ENCODE measurements at places on chromosomes 13 and 19.

GRCh38 chr19:23420824-23421223 is 25.6 kb upstream of the ZNF91 start:
- H3K27me3 ChIP-seq = no peaks in the 10 kb centered on the region
- H3K4me1 ChIP-seq = no peaks in the 10 kb centered on the region
- DNase-seq = no peak
- H3K4me3 ChIP-seq = no peak overlapping the region
- no peak overlapping the region for H3K27ac ChIP-seq

DNA sequence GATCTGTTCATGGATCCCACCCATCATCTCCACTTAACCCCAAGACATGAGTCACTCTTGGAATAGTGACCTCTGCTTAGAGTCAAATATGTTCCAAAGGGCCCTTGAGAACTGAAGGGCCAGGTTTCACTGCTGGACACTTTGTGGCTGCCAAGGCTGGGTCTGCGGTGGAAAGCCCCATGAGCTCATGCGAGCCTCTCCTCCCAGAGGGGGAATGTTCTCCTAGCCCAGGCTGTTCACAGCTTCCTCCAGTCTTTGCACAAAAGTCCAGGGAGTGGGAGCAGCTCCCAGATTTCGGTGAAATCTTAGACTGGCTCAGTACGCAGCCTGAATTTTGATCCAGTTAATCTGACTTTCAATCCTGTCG is 732 bp upstream of the DCLK1 start:
- H3K4me1 ChIP-seq = no peaks in the 10 kb centered on the region
- H3K27me3 ChIP-seq = peaks cover 36% of the 10 kb centered on the region
- no peak overlapping the region for H3K4me3 ChIP-seq
- DNase-seq = no peak

DNA sequence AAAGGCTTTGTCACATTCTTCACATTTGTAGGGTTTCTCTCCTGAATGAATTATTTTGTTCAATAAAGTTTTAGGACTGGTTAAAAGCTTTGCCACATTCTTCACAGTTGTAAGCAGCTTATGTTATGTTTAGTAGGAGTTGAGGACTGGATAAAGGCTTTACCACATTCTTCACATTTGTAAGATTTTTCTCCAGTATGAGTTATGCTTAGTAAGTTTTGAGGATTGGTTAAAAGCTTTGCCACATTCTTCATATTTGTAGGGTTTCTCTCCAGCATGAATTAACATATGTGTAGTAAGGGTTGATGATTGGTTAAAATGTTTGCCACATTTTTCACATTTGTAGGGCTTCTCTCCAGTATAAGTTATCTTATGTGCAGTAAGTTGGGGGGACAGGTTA is 79.9 kb downstream of the ZNF431 start:
- H3K27me3 ChIP-seq = no peaks in the 10 kb centered on the region
- no peaks in the 10 kb centered on the region for H3K36me3 ChIP-seq
- H3K27ac ChIP-seq = no peak overlapping the region
- DNase-seq = no peak
- H3K4me3 ChIP-seq = no peak overlapping the region

DNA sequence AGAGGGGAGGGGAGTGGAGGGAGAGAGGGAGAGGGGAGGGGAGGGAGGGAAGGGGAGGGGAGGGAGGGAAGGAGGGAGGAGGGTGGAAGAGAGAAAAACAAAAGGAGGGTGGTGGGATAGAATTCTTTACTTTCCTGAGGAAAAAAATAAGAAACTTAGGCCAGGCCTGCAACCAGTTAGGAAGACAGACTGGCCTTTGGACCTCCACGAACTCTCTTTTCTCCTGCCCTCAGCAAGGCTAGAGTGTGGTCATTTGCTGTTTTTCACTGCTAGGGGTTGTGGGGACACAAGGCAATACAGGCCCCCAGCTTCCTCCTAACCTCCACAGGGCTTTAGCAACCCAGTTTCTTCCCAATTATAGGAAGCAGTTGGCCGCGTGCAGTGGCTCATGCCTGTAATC is 4.2 kb downstream of the CCDC8 start:
- DNase-seq = no peak
- no peak overlapping the region for H3K27ac ChIP-seq
- peaks cover 77% of the 10 kb centered on the region for H3K27me3 ChIP-seq
- H3K4me3 ChIP-seq = no peak overlapping the region
- H3K36me3 ChIP-seq = no peaks in the 10 kb centered on the region

DNA sequence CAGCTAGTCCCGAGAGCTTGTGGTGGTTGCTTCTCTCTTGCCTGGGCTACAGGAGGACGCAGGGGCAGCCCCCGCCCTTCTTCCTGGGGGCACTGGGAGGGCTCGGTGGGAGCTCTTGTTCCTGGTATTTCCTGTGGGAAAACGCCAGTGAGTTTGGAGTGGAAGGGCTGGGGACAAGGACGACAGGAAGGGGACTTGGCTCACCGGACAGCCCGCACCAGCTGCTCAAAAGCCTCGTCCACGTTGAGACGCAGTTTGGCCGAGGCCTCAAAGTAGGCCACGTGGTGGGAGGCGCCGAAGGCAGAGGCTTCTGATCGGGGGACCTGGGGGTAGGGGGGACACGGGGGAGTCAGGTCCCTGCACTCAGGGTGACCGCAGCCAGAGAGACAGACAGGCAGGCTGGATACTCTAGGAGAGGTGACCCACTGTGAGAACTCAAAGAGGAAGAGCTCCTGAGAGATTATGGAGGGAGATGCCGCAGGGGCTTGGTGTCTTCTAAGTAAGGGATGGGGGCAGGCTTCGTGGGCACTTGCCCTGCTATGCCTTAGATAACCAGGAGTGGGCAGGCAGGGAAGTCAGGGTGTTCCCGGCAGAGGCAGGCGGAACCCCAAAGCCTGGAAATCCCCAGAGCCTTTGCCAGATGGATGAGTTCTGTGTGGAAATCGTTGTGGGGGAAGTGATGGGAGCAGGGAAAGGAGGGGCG is 4.3 kb downstream of the RRAS start:
- no peak for DNase-seq
- peaks cover 2% of the 10 kb centered on the region for H3K36me3 ChIP-seq
- no peaks in the 10 kb centered on the region for H3K27me3 ChIP-seq
- H3K4me1 ChIP-seq = peaks cover 24% of the 10 kb centered on the region
- H3K4me3 ChIP-seq = no peak overlapping the region
- H3K27ac ChIP-seq = no peak overlapping the region

DNA sequence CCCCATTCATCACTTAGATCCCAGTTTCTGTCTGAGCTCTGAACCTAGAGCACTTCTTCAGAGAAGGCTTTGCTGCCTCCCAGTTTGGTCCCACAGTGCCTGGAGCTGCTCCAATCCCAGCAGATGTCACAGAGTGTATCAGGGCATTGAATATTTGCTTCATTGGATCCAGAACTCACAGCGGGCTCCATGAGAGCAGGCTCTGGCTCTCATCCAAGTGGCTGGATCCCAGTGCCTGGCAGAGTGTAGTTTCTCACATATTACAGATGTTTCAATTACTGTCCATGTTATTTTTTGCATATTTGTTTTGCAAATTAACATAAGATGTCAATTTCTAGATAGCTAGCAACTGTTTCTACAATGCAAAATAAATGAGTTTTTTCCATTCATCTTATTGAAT is 50.6 kb downstream of the MYO16 start:
- H3K36me3 ChIP-seq = no peaks in the 10 kb centered on the region
- no peak for DNase-seq
- H3K27me3 ChIP-seq = no peaks in the 10 kb centered on the region
- H3K27ac ChIP-seq = no peak overlapping the region
- H3K4me3 ChIP-seq = no peak overlapping the region

GRCh38 chr13:110329798-110330461 is 22.8 kb downstream of the COL4A2 start:
- H3K4me3 ChIP-seq = no peak overlapping the region
- H3K36me3 ChIP-seq = no peaks in the 10 kb centered on the region
- H3K4me1 ChIP-seq = no peaks in the 10 kb centered on the region
- H3K27me3 ChIP-seq = peaks cover 35% of the 10 kb centered on the region
- H3K27ac ChIP-seq = no peak overlapping the region

DNA sequence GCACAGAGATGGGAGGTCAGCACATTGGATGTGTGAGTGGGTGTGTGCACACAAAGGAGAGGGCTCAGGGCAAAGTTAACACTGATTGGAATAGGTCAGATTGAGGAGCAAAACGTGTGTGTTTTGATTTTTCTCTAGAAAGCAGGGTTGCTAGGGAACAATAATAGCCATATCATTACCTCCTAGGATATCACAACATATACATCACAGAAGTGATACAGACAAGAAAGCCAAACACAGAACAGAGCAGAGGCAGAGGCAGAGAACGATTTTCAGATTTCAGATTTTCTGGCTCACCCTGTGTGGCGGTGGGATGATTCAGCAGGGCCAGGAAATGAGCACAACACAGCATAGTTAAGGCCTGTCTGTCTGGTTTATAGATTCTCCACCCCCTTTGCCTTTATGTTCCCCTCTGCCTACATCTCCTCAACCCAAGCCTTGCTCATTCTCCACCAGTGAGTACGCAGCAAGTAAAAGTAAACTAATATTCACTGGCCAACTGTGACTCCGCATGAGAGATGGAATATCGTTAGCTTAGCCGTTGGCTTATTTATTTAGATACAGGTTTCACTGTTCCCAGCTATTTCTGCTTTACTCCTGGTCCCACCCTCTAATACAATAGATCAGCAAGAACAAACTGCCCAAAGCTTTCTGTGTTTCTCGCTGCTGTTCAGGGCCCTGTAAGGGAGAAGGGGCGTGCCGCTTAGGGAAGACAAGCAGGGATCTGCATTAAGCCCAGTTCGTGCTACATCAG is 182.7 kb upstream of the TSC22D1 start:
- DNase-seq = peak; percentile 60
- peaks cover 21% of the 10 kb centered on the region for H3K4me1 ChIP-seq
- no peaks in the 10 kb centered on the region for H3K36me3 ChIP-seq
- H3K4me3 ChIP-seq = no peak overlapping the region
- peak overlapping the region; percentile 66 for H3K27ac ChIP-seq
- no peaks in the 10 kb centered on the region for H3K27me3 ChIP-seq

DNA sequence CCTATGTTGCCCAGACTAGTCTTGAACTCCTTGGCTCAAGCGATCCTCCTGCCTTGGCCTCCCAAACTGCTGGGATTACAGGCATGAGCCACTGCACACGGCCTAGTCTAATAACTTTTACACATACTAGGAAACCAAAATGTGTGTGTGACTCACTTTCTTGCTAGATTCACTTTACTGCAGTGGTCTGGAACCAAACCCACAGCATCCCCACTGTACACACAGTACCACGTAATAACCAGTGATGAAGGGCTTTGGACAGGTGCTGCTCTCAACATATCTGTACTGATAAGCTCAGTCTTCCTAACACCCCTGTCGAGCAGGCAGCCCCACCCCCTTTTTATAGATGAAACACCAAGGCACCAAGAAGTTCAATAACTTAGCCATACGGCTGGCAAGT is 5.1 kb downstream of the DNMT1 start:
- H3K27me3 ChIP-seq = no peaks in the 10 kb centered on the region
- peaks cover 36% of the 10 kb centered on the region for H3K4me1 ChIP-seq
- no peak for DNase-seq

GRCh38 chr19:46186101-46186716 is 38.2 kb downstream of the IGFL2 start:
- no peak overlapping the region for H3K27ac ChIP-seq
- H3K4me1 ChIP-seq = peaks cover 18% of the 10 kb centered on the region
- DNase-seq = no peak
- H3K27me3 ChIP-seq = peaks cover 25% of the 10 kb centered on the region
- no peak overlapping the region for H3K4me3 ChIP-seq

- DNase-seq = no peak
- peak overlapping the region; percentile 90 for H3K27ac ChIP-seq
- H3K4me1 ChIP-seq = peaks cover 7% of the 10 kb centered on the region
- H3K27me3 ChIP-seq = no peaks in the 10 kb centered on the region
- peak overlapping the region; percentile 97 for H3K4me3 ChIP-seq
- peaks cover 41% of the 10 kb centered on the region for H3K36me3 ChIP-seq
Measured at GRCh38 chr19:56566904-56567273, 379 bp upstream of the ZNF470 start.

DNA sequence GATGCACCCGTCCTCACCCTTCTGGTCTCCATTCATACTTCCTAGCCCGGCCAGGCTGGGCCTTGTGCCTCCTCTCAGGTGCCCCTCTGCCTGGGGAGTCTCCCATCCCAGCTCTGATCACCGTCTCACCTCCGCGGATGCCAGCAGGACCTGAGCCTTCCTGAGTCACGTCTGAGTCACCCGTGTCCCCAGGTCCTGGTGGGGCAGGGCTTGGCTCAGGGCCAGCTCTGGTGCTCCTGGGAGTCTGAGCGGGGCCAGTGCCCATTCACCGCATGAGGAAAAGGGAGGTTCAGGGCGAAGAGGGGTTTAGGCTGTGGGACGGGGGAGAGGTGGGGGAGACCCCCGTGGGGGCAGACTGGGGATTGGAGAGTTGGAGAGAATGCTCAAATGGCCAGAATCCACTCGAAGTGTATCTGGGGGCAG is 593 bp downstream of the ATP8B3 start:
- peaks cover 5% of the 10 kb centered on the region for H3K36me3 ChIP-seq
- H3K27ac ChIP-seq = peak overlapping the region; percentile 88
- H3K4me3 ChIP-seq = peak overlapping the region; percentile 93
- H3K4me1 ChIP-seq = peaks cover 13% of the 10 kb centered on the region

- no peaks in the 10 kb centered on the region for H3K4me1 ChIP-seq
- H3K27me3 ChIP-seq = no peaks in the 10 kb centered on the region
- H3K27ac ChIP-seq = no peak overlapping the region
- no peak overlapping the region for H3K4me3 ChIP-seq
- DNase-seq = no peak
- no peaks in the 10 kb centered on the region for H3K36me3 ChIP-seq
Measured at GRCh38 chr19:33947265-33947964, 150.7 kb downstream of the KCTD15 start.

GRCh38 chr13:20711301-20712044 is 8.0 kb downstream of the IL17D start:
- no peak overlapping the region for H3K4me3 ChIP-seq
- no peaks in the 10 kb centered on the region for H3K36me3 ChIP-seq
- H3K4me1 ChIP-seq = peaks cover 8% of the 10 kb centered on the region
- H3K27ac ChIP-seq = no peak overlapping the region
- peaks cover 15% of the 10 kb centered on the region for H3K27me3 ChIP-seq

DNA sequence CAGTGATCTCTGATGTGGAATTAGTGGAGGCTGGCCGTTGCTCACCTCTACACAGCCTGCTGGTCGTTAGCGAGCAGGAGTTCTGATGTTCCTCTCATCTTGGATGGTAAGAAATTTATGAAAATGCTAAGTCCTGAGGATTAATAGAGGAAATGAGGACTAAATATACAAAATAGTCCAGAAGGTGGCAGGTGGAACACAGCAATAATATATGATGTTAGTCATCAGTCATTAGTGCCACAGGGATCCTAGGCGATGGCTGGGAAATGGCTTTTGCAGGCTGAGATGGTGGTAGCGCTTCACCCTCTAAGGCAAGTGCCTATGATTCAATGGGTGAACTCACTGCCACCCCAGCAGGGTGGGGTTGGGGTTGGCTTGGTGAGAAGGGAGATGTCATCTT is 338.6 kb upstream of the TMTC4 start:
- no peak for DNase-seq
- H3K4me3 ChIP-seq = no peak overlapping the region
- H3K27me3 ChIP-seq = peaks cover 1% of the 10 kb centered on the region
- no peaks in the 10 kb centered on the region for H3K36me3 ChIP-seq
- no peaks in the 10 kb centered on the region for H3K4me1 ChIP-seq
- H3K27ac ChIP-seq = no peak overlapping the region

- H3K27me3 ChIP-seq = no peaks in the 10 kb centered on the region
- peaks cover 15% of the 10 kb centered on the region for H3K4me1 ChIP-seq
- DNase-seq = peak; percentile 97
- peak overlapping the region; percentile 95 for H3K27ac ChIP-seq
Measured at GRCh38 chr19:46856062-46857022, 4.5 kb upstream of the ARHGAP35 start.

All from activated CD4-positive, alpha-beta T cell treated with anti-CD3 and anti-CD28 coated beads, Interleukin-2, amount 10 ng/mL, durations not matched to agents 24 days and 14 days (primary cell).